ENCODE measurements at places on chromosomes 5 and 9. TPM values are rescaled to one million over a fixed set of nuclear protein-coding genes. Genes with fewer than 3 reads are reported as not detected.

DNA sequence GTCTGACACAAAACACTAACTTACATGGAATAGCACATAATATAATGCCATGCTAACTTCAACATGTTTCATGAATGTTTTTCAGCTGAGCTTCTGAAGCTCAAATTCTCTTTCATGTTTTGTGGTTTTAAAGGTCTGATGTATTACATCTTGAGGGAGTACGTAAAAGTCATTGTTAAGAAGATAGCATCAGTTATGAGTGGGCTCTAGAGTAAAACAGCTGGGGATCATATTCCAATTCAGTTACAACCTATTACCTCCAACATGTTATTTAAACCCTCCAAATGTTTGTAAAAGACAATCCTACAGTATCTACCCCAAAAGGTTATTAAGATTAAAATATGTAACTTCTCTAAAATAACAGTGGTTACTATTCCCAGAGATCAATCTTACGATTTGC is 19.2 kb downstream of the CETN3 start:
- DNase-seq = no peak

- DNase-seq = no peak
Measured at GRCh38 chr5:36305571-36306326, 4.0 kb upstream of the RANBP3L start.

- DNase-seq = no peak
Measured at GRCh38 chr9:132996526-132996925, 18.0 kb downstream of the GFI1B start.

Gene PNPLA7
- 3.3 TPM for polyA plus RNA-seq

- DNase-seq = no peak
Measured at GRCh38 chr9:18665947-18666346, 192.0 kb downstream of the ADAMTSL1 start.

- DNase-seq = no peak
Measured at GRCh38 chr9:135344523-135344901, 135.1 kb upstream of the PPP1R26 start.

Gene DPYSL3
- polyA plus RNA-seq = 94.3 TPM

DNA sequence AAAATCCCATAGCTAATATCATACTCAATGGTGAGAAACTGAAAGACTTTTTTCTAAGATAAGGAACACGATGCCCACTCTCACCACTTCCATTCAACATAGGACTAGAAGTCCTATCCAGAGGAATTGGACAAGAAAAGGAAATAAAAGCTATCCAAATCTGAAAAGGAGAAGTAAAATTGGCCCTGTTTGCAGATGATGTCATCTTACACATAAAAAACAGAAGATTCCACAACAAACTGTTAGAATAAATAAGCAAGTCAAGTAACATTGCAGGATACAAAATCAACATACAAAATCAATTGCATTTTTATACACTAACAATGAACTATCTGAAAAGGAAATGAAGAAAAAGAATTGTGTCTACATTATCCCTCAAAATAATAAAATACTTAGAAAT is 308.0 kb downstream of the MCTP1 start:
- DNase-seq = no peak

GRCh38 chr5:56829137-56829908 is 14.0 kb downstream of the MAP3K1 start:
- DNase-seq = no peak

DNA sequence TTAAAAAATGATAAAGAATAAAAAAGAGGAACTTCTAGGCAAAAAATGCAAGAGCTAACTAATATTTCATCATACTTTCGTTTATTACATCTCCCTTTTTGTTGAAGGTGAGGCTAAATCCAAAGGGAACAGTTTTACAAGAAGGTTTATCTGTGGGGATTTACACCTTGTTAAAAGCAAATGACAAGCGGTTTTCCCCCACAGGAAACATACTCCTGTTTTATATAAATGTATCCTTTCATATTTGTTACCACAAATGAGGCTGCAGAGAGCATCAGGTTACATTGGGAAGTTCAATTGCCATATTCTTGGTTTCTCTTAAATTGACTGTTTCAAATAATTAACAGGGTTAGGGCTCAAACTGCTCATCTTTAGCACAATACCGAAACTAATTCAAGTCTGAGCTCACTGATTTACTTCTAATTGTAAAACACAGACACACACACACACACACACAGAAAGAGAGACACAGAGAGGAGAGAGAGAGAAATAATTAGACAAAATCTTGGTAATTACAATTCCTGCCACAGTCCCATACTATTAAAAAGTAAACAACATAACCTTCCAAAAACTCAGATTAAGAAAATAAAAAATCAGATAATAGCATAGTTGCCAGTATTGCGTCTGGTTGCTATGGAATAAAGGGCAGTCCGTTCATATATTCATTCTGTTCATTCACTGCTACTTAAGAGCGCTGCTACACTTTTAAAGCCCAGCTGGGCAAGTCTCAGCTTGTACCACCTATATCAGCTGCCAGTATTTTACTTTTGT is 17.1 kb downstream of the RFX3 start:
- no peak for DNase-seq

Gene KCNIP1
- 2.3 TPM for polyA plus RNA-seq

GRCh38 chr9:16442622-16443021 is 427.8 kb downstream of the BNC2 start:
- DNase-seq = no peak

DNA sequence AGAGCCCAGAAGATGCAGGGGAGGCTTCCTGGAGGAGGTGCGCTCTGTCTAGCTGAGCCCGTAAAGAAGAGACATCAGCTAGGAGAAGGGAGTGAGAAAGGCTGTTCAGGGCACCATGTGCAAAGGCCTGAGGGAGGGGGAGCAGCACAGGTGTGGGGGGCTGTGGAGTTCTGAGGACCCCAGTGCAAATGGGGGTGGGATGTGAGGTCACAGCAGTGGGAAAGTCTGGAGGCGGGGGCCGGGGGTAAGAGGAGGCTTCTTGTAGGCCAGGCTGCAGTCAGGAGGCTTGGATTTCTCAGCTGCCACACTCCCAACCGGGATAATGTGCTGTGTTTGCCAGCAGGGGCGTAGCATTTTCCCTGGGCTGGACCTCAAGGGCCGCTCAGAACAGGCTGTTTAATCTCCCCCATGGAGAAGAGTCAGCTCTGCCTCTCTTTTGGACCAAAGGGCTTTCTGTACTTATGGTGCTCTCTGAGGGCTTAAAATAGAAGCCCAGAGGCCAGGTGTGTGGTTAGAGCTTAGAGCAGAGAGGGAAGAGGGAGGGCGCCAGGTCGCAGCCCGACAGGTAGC is 5.7 kb downstream of the NEURL1B start:
- no peak for DNase-seq

Gene NCS1
- polyA plus RNA-seq = 20.3 TPM

Gene AIF1L
- polyA plus RNA-seq = 44.4 TPM

Gene C5orf47
- polyA plus RNA-seq = 0.37 TPM

- no peak for DNase-seq
Measured at GRCh38 chr5:137365126-137365865, 133.8 kb downstream of the SPOCK1 start.

- DNase-seq = no peak
Measured at GRCh38 chr9:3526997-3527940, 1.5 kb upstream of the RFX3 start.

Gene ACTBL2
- polyA plus RNA-seq = not detected

Gene IRX1
- polyA plus RNA-seq = 31.5 TPM

- DNase-seq = no peak
Measured at GRCh38 chr9:27194401-27195091, 85.5 kb downstream of the TEK start.

Gene CCDC69
- polyA plus RNA-seq = 8.2 TPM

Gene CCDC180
- polyA plus RNA-seq = 29.4 TPM
